ENCODE measurements at places on chromosomes 5 and 9. TPM values are rescaled to one million over a fixed set of nuclear protein-coding genes. Genes with fewer than 3 reads are reported as not detected.

The CHSY3 gene
- 2.8 TPM for polyA plus RNA-seq

The VLDLR gene
- polyA plus RNA-seq = 26.9 TPM

The POC5 gene
- 19.9 TPM for polyA plus RNA-seq

The SLC22A4 gene
- 9.1 TPM for polyA plus RNA-seq

The GCNT4 gene
- polyA plus RNA-seq = 14.3 TPM

The CARTPT gene
- not detected for polyA plus RNA-seq

The SPINK6 gene
- not detected for polyA plus RNA-seq

The PTGS1 gene
- 4.4 TPM for polyA plus RNA-seq

The CEP78 gene
- 28.1 TPM for polyA plus RNA-seq

DNA sequence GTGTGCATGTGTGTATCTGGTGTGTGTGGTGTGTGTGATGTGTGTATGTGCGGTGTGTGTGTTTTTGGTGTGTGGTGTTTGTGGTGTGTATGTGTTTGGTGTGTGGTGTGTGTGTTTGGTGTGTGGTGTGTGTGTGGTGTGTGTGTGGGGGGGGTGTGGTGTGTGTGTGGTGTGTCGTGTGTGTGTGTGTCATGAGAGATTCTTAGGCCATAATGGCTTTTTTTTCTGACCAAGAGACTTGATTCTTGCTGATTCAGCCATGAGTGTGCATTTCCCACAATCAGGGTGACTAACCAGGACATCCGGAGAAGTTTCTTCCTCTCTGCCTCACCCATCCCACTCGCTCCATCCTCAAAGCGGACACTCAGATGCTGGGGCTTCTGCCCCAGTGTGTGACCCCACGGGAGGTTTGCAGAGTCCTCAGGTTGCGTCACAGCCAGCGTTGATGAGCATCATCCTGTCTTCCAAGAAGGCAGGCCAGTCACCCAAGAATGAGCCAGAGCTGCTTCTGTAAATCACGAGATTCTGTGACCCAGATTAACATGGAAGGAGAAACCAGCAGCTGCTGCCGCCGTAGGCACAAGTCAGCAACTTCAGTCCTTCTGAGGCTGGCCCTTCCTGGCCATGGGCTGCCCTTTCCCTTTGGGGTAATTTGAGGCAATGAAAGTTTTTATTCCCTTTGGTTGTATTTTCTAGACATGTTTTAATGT is 12.5 kb upstream of the CTSL start:
- no peak for DNase-seq

DNA sequence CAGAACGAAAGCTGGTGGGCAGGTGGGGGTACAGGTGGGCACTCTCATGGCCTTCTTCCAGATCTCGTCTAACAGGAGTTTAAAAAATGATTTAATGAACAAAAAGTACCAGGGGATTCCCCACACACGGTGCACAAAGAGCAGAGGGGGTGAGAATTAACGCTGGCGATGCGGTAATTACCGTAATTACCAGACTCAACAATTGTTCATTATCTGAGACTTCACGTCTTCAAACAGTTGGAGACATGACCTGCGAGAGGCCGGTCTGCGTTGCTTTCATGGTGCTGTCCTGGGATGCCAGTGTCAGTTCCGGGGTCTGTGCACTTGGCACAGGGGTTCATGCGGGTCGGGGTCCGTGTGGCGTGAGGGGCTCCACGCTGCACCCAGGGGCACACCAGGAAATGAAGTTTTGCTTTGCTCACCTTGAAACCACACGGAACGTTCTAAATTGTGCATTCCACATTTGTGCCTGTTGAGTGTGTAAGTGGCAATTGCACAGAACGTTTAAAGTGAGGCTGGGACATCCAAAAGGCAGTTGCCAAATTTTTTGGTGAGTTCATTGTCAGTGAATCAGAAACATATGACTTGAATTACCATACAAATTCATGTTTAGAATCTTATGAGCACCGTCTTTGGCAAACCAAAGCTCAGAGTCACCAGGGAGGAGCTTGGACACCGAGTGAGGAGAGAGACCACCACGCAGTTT is 256.4 kb upstream of the IRX1 start:
- DNase-seq = no peak

DNA sequence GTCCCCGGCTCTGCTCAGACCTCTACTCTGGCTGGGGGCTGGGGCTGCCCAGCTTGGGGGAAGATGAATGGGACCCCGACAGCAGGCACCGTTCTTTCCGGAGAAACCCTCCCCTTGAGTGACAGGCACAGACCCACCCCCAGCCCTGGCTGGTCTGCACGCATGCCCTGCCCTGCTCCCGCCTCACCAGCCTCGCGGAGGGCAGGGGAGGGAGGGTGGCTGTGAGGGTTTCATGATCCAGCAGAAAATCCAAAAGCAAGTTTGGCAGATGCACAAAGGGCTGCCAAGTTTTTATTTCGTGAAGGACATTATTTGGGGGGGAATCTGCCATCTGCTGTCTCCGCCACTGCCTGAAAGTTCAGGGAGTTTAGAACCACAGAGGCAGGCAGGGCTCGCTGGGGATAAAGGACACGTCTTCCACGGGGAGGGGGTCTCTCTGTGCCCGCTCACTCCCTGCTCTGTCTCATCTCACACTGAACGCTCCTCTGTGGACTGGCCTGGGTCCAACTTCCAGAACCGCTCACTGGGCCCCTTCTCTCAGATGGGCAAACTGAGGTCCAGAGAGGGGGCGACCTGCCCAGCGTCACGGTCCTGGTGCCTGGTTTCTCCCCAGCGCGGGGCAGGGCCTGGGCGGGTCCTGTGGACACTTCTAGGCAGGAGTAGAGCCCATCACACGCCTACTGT is 92.9 kb downstream of the RXRA start:
- no peak for DNase-seq

DNA sequence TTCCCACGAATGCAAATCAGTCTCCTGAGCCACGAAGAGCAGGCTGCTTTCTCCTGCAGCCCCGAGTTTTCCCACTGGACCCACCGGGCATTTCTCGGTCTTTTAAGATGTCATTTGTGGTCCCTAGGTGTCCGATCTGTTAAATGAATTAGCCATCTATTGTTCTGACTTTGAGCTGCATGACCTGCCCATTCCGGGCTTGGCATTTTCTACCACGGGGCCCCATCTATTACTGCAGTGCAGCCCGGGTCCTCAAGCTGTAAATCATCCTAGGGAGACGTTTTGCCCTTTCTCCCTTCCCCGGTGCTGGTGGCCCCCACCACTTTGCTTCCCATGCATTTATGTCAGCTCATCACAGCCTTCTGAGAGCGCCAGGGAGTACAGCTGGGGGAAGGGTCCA is 405.4 kb downstream of the IRX1 start:
- DNase-seq = no peak

DNA sequence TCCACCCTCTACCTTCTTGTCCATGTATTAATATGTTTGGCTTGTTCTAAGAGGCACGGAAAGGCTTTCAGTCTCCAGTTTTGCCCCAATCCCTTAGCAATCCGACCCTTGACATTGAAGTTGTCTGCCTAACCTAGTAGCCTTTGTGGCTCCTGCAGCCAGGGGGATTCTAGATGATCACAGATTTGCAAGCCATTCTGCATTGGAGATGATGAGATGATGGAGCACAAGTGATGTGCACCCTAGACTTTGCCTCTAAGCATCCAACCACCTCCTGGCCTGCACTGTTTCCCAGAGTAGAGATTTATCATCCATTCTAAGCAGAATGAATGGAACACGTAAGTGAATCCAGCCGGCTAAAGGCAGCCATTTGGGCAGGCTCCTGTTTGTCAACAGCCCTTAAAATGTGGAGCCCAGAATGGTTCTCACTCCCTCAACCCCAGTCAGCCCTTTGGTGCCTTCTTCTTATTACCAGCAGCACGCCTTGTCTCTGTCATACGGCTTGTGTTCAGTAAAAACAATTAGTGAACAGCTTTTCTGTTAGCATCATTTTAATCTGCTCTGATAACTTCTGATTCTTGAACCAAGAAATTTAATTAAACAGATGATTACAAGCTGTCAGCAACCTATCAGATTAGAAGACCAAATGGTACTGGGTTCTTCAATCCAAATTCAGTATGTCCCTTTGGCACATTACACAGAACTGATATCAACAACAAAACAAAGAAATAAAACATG is 5.7 kb upstream of the TRAF1 start:
- no peak for DNase-seq

- DNase-seq = peak; percentile 64
Observed at GRCh38 chr5:179668391-179668790, 12.4 kb downstream of the CBY3 start.

DNA sequence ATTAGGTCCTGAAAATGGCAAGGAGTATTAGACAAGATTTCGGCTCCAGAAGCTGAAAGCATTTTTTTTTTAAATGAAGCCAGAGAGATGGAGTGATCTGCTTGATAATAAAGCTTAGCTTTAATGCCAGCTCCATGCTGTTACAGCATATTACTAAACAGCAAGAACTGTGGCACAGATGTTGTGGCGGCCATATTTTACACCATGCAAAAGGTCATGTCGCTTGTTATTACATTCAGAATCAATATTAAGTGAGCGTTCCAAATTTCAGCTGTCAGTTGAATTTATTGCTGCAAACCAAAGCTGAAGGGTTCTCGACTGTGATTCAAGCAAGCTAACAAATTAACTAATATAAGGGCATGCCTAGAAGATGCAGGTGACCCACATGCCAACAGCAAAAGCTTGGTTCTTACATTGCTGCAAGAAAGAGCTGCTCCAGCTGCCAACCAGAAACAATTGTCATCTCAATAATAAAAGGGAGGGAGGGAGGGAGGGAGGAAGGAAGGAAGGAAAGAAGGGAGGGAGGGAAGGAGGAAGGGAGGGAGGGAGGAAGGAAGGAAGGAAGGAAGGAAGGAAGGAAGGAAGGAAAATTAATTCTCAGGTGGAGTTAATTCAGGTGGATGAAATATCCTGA is 517.7 kb upstream of the WWC1 start:
- DNase-seq = no peak

DNA sequence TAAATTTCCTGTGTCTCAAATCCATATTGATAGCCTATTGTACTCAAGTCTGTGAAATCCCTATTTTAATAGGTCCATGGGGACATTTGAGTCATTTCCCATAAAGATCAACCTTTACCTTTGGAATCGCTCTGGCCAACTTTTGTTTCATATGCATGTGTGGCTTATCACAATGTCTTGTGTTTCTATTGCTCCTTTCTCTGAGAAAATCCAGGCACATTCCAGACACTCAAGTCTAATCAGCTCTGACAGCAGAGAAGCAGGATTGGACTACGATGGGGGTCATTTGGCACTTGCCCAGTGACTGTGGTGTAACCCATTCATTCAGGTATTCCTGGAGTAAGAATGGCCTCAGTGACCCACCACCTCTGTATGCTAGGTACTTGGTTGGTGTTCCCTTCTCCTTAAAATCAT is 48.4 kb downstream of the ACTBL2 start:
- DNase-seq = no peak

DNA sequence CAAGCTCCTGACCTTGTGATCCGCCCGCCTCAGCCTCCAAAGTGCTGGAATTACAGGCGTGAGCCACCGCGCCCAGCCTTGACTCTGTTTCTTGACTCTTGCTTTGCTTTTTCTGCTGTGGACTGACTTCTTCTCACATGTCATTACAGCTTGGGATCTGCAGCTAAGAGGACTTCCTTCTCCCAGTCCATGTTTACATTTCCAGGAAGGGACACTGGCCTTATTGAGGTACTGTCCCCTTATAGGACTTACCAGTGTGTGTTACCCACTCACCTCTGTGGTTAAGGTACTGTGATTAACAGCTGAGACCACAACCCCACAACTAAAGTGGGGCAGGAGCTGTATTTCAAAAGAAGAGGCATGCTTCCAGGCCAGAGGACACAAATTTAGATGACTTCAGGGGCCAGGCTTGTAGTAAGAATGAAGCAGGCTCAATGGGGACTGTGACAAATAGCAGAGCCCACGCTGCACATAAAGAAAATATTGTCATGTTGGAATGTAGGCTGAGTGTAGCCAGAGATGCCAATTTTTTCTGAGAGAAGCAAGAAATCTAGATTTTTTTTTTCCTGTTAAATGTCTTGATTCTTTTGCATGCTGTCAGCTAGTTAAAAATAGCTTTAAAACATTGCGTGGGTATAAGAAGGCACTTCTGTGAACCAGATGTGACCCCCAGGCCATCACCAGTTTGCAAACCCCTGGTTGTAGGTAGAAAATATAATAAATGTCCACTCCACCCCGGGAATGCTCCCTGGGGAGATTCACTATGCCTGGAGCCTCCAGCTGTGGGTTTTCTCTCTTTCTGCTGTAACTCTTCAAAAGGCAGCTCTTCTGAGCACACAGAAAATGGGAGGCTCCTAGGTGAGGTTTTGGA is 75.0 kb downstream of the PTPDC1 start:
- no peak for DNase-seq

DNA sequence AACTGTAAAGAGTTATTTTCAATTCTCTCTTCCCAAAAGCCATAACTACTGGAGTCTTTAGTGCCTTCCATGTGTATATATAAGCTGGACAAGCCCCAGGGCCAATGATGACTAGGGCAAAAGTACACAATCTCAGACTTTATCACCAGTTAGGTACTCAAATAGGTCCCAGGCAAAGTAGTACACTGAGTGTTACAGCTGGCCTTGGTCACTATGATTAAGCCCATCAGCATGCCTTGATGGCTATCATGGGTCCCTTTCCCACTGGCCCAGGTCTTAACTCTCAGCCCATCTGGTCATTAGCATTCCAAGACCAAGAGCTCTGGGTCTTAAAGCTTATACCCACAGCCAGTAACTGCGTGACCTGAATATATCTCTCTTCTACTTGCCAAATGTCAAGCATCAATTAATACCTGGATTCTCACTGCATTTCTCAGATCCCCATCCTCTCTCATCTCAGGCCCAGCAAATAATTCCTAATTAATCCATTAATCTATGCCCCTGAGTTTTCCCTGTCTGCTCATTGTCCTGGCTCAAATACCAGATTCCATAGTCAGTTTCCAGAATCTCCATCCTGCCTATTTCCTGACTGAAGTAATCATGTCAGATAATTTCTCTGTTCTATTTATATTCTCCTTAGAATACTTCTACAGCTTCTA is 62.3 kb downstream of the NR6A1 start:
- DNase-seq = no peak

- DNase-seq = no peak
Observed at GRCh38 chr9:93181672-93182435, 2.1 kb upstream of the WNK2 start.

DNA sequence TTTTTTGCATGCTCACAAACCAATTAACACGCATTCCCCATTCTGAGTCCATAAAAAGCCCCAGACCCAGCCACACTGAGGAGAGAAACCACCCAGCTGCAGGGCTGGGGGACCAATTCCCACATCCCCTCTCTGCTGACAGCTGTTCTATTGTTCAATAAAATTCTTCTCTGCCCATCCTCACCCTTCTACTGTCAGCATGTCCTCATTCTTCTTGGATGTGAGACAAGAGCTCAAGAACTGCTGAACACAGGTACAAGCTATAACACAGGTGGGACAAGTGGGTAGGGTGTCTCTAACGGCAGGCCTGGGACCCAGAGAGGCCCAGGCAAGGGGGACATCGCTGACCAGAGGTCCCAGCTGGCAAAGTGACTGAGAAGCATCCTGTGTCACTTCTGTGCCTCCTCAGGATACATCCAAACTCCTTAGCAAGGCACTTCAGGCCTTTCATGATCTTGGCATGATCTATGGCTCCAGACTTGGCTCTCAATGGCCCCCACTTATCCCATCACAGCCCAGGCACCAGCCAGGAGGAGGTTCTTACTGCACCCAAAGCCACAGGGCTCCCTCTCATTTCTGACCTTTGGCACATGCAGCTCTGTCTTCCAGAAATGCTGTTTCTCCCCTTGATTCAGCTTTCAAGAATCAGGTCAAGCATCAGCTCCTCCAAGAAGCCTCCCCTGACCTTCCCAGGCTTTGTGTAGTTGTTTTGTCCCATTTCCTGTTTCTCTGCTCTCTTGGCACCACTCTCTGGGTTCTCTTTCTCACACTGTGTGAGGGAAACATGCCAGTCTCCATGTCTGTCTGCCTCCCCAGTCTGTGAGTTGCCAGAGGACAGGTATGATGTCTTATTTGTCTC is 7.3 kb upstream of the ALDH1B1 start:
- DNase-seq = no peak

- DNase-seq = no peak
Observed at GRCh38 chr5:109167586-109167985, 242.2 kb downstream of the PJA2 start.
